Brain microvascular endothelial cell (primary cell): ENCODE measurements at places on chromosomes 16 and 17.

- DNase-seq, result peak; percentile 35
Observed at GRCh38 chr17:412211-413015, 59.8 kb upstream of the RPH3AL start.

DNA sequence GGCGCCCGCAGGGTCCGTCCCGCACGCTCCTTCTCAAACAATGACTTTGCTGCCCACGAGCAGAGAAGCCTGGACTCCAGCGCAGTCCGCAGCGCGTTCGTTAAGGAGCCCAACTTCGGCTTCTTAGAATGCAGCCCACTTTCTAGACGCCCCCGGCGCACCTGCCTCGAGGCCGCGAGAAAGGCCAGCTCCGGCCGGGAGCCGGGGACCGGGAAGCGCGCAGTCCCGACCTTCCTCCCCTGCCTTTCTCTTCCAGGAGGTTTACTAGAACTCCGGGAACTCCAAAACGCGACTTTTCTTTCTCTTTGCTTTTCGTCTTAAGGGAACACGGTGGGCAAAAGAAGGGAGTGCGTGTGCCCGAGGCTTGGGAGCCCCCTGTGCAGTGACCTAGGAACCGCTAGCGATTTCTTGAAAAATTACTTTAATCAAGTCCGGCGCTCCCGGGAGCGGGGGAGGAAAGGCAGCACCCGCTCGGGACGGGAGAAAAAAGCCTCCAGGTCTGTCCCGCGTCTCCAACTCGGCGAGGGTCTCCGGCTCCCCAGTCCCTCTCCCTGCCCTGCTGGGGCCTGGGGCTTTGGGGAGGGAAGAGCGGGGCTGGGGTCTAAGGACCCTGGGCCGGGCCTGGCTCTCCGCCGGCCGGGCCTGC is 2.6 kb downstream of the HNF1B start:
- DNase-seq, result no peak

DNA sequence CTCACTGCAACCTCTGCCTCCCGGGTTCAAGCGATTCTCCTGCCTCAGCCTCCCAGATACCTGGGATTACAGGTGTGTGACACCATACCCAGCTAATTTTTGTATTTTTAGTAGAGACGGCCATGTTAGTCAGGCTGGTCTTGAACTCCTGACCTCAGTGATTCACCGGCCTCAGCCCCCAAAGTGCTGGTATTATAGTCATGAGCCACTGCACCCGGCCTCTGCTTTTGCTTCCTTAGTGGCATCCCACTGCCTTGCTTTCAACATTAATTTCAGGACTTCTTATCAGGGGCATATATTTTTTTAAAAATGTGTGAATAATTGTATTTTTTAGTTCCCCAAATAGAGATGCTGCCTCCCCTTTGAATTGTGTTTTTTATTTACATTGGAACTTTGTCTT is 98.8 kb downstream of the SYCE1L start:
- peak; percentile 82 for DNase-seq

DNA sequence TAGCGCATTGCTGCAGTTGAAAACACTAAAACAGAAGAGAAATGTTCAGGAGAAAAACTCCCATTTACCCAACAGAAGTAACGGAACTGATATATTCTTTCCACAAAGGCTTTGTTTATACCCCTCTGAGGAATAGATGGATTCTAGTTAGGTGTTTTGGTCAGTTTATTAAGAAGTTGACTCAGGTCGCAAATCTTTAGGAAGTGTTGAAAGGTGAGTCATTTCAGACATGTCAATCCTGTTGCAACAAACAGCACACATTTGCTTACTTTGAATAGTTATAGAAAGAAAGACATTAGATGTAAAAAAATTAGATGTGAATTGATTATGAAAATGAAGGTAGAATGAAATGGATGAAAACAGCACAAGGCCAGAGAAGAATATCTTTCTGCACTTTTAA is 941.0 kb downstream of the KCNJ2 start:
- no peak for DNase-seq

DNA sequence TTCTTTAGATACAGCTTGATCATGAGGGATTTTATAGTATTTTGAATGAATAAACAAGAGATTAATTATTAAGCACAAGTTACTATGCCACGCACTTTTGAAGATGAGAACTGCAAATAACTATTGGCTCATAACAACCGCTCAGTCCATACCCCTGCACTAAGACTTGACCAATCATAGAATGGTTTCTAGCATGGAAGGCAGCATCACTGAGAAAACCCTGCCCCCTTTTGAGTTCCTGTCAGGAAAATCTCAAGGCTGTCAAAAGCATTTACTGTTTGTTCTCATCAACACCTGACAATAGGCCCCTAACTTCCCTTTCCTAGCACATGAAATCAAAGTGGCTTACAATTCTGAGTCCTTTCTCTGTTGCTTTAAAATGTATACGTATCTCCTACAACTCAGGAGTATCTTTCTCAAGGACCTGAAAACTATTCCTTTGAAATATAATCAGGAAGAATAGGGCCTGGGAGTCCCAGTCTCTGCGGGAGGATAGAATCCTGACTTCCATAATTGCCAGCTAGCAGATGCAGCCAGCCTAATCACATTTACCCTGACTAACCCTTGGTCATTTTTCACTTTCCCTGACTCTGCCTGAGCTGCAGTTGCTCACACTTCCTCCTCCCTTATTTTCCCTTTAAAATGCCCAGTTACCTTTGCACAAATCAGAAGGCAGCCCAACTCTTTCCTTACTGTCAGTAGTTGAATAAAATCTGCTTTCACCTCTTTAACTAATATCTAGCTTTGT is 9.1 kb upstream of the MMD start:
- no peak for DNase-seq

GRCh38 chr17:28788100-28788499 is 44.3 kb downstream of the TRAF4 start:
- DNase-seq, result no peak

GRCh38 chr17:78142119-78142861 is 3.9 kb upstream of the C17orf99 start:
- DNase-seq, result peak; percentile 13

DNA sequence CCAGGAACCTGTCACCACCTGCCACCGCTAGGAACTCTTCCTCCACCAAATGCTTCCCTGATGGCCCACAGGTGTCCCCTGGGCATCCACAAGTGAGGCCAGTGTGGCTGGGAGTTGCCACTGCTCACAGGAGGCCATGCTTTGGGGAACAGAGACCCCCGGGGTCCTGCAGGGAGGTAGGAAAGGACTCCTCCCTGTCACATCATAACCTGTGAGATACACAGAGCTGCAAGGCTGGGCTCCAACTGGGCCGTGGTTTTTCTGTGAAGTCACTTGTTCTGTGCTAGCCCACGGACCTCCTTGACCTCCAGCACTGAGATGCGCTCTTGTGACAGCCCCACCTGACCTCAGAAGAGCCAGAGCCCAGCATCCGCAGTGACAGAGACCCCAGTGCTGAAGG is 311.2 kb downstream of the C16orf95 start:
- no peak for DNase-seq
